ENCODE measurements at places on chromosomes 6 and 20.

DNA sequence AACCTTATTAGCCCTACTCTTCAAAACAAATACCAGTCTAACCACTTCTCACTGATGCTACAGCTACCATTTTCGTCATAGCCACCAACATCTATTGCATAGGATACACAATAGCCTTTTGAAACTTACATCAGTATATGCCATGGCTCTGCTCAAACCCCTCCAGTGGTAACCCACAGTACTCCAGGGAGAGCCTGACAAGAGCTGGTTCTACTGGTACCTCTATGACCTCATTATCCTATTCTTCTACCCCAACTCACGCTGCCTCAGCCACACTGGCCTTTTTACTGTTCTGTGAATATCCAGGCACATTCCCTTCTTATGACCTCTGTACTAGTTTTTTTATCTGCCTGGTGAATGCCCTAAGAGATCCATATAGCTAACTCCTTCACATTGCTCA is 157.6 kb downstream of the ARHGAP18 start:
- DNase-seq, result no peak

GRCh38 chr6:90893400-90893799 is 306.5 kb upstream of the MAP3K7 start:
- DNase-seq, result no peak

GRCh38 chr20:5135363-5136012 is 8.7 kb downstream of the CDS2 start:
- DNase-seq, result no peak

DNA sequence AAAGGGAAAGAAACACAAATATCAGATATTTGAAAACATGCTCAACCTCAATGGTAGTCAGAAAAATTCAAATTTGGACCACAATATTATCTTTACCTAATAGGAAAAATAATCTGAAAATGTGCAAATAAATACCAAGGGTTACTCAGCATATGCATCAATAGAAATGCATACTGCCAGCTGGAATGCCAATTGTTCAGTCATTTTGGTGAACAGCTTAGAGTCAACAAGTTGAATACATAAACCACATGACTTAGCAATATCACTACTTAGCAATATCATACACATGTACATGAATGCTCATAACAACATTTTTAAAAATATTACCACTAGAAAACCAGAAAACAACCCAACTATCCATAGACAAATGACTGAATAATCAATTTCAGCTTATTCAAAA is 212.7 kb downstream of the PTPRK start:
- no peak for DNase-seq

DNA sequence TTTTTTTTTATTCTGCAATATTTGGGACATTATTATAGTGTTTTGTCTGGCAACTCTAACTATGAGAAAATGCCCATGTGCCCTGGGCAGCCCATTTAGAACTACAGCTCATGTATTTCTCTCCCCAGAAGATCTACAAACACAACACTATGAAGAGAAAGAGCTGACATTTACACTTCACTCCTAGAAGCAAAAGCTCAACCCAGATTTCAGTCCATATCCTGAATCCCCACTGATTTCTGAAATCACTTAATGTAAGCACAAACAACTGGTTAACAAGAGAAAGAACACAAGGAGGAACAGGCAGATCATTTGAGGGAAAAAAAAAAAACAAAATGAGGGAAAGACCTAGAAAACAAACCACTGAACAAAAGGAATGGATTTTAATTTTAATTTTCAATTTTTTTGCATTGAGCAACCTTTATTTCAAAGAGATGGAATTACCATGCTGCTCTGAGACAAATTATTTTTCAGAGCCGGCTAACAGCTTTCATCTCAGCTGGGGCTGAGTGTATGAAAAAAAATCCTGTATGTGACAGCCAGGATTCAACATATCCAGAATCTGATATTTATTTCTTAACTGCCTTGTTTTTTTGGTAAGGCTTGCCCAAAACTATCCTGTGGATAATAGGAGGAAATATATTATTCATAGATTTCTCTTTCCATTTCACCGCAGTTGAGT is 32.5 kb downstream of the KIAA0319 start:
- no peak for DNase-seq

DNA sequence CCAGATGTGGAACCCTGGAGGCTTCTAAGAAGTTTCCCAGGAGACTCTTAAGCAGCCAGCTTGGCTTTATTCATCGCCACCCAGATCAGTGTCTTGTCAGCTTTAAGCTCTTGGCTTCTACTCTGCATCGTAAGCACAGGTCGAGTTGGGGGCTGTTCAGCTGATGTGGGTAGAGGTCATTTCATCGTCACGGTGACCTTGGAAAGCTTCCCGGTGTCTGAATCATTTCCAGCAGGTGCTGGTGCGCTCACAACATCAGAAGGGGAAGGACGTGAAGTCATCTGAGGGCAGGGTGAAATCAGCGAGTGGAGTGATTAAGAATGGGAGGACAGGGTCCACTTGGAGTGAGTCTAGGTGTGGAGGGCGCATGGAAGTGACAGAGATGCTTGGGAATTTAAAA is 112.6 kb downstream of the SASH1 start:
- no peak for DNase-seq

DNA sequence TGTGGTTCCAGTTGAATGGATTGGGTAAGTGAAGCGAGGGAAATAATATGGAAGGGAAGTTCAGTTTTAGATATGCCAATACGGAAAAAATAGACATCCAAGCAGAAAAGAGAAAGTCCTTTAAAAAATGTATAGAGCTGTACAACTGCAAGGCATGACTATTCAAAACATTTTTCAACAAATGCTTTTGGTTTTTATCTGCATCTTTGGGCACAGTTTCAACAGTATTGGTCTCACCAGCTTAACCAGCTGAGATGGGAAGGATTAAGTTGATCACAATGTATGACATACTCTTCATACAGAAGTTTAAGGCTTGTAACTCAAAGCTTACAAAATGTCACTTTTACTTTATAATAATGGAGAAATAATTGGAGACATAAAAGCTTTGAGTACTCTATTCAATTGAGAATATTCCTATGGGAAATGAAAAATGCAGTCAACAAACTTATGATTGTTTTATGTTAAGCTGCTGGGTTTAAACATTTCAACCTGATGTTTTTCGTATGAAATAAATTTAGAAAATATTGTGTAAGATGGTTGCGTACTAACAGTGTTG is 16.3 kb upstream of the UTRN start:
- DNase-seq, result no peak

DNA sequence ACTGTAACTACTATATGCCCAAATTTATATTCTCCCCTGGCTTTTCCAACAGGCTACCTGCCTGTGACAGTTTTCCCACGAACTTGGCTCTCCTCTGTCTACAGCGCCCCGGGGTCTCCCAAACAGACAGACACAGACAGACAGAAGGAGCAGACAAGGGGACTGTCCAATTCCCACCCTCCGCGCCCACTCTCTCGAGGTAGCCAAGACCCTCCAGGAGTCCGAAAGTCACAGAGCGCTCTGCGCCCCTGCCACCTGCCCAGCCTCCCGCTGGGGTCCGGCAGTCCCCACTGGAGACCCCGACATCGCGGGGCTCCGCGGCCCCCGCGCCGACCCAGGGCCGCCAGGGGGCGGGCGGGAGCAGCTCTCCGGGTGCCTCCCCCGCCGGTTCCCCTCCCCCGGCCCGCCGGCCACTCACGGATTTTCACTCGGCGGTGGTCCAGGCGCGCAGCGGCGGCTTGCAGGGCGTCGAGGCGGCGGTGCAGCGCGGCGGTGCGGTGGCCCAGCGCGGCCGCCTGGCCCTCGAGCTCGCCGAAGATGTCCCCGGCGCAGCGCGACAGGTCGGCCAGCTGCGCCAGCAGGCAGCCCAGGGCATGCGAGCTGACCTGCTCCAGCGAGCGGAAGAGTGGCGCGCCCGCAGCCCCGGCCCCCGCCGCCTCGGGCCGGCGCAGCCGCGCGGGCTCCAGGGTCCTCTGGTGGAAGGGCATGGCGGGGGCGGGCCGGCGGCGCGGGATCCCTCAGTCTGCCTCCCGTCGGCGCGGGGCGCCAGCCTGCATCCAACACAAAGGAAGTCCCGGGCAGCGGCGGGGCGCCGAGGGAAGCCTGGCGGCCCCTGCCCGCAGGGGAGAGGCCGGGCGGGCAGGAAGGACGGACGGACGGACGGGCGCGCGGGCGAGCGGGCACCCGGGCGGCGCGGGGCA is 81.3 kb upstream of the CCDC28A start:
- peak; percentile 8 for DNase-seq
